ENCODE measurements at places on chromosomes 7 and 10.

GRCh38 chr10:63547628-63548360, 26.6 kb downstream of the REEP3 start:
- DNase-seq: no peak

DNA sequence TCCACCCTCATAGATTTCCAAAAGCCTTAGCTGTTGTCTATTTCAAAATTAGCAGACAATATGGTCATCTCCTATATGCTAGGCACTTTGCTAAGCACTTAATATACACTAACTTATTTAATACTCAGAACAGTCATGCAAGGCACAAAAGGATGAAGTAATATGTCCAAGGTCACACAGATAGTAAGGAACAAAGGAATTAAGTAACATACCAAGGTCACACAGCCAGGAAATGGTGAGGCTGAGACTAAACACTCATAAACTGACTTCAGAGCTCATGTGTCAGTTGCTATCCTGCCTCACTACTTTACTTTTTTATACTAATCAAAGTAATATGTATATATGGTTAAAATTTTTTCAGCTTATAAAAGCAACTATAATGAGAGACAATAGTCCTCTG, 23.6 kb upstream of the HIBADH start:
- no peak for DNase-seq

GRCh38 chr10:43295436-43295835, 28.6 kb upstream of the RASGEF1A start:
- DNase-seq: no peak

DNA sequence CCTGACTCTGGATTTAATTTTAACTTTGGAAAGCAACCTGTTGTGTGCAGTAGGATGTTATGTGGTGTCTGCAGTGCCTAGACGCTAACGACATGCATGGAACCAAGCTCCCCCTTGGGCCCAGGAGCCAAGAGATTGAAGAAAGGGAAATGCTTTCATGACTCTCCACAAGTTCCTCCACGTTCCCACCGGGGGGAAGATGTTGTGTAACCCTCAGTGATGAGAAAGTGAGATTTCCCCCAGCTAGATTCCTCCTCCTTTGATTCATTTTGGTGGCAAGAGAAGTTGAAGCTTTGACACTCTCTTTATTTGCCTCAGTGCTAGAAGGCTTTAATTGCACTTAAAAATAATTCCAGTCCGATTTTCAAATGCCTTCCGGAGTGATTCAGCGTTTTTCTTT, 157.9 kb upstream of the INSYN2A start:
- no peak for DNase-seq

DNA sequence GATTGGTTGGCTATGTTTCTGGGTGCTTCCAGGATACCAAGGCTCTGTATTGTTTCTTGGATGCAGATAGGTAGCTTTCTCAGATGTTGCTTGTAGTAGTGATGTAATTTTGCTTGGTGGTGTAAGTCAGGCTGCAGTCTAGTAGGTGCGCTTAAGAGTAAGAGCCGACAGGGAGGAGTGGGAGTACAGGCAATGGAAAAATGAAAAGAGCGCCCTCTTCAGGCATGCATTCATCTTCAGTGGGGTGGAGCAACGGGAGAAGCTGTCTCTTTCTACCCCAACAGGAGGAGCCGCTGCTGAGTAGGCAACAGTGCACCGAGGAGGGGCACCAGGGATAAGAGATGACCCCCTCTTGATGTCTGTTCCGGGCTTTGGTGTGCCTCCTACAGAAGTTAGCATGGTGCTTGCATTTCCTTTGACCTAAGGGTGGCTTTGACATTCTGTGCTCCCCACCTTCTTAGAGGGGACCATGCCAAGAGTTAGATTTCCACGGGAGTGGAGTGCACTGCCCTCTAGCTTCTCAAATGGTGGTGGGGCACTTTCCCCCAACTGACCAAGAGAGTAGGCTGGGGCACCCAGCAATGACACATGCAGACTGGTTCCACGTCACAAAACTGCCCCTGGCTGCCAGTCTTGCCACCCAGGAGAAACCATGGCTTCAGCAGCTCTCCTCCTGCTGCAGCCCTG, 56.1 kb downstream of the ZNF783 start:
- DNase-seq: no peak

- DNase-seq: no peak
These were observed 19.9 kb upstream of the IFIT1B start for GRCh38 chr10:89357975-89358374.

All from colonic mucosa (tissue), 4 donors.